ENCODE measurements at places on chromosomes 1 and 21.

DNA sequence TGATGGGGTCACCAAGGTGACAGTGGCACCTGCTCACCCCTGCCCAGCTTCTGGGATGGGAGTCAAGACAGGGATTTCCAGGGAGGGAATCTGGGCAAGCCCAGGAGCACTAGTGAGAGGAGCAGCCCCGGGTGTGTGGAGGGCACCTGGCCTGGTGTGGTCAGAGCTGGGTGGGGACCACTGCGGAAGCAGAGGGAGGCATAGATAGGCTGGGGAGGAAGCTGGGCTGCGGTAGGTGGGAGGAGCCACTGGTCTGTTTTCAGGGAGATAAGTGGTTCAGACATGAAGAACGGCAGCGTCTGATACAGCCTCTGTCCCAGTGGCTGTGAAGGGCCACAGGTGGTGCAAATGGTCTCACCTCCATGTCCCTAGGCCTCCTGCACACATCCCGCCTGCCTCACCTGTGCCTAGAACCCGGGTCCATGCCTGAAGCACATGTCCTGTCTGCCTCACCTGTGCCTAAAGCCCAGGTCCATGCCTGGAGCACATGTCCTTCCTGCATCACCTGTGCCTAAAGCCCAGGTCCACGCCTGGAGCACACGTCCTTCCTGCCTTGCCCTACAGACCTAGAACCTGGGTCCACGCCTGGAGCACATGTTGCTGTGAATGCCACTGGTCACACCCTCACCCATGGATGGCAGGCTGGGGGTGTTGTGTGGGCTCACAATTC lies 325.9 kb upstream of the AJAP1 start:
- DNase-seq: no peak

GRCh38 chr1:59671066-59671952 lies 143.4 kb upstream of the HOOK1 start:
- no peak for DNase-seq

- peak; percentile 36 for DNase-seq
Measured at GRCh38 chr1:230977761-230978490, 735 bp downstream of the TTC13 start.

DNA sequence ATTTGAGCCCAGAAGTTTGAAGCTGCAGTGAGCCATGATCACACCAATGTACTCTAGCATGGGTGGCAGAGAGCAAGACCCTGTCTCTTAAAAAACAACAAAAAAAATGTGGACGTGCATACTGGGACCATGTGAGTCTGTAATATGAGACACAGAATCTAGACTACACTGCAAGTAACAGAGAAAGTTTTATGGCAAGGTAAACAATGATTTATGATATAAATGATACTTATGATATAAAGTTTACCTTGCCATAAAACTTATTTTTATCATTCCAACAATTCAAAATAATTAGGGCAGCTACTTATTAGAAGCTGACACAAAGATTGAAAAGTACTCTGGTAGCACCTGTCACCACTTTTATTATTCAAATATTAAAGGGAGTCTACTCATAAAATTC lies 34.7 kb downstream of the WDR26 start:
- DNase-seq: no peak

- DNase-seq: no peak
Measured at GRCh38 chr1:183235503-183235902, 49.4 kb downstream of the LAMC2 start.

DNA sequence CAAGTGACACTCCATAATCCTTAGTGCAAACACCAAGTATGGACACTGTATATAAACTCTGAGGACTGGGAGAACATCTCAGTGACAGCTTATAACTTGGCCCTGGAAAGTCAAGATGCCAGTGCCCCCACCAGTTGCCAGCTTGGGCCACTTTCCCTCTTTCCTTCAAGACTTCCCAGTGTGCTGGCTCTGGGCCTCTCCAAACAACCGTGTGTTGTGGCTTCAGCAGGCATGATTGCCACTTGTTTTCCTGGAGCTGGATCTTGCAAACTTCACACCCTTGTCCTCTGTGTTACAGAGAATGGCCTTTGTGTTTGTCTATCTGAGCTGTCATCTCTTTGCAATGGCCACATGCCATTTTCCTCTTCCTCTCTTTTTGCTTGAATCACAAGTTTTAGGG lies 37.0 kb downstream of the CCDC185 start:
- no peak for DNase-seq

- DNase-seq: no peak
Measured at GRCh38 chr1:172408958-172409357, 11.5 kb upstream of the C1orf105 start.

DNA sequence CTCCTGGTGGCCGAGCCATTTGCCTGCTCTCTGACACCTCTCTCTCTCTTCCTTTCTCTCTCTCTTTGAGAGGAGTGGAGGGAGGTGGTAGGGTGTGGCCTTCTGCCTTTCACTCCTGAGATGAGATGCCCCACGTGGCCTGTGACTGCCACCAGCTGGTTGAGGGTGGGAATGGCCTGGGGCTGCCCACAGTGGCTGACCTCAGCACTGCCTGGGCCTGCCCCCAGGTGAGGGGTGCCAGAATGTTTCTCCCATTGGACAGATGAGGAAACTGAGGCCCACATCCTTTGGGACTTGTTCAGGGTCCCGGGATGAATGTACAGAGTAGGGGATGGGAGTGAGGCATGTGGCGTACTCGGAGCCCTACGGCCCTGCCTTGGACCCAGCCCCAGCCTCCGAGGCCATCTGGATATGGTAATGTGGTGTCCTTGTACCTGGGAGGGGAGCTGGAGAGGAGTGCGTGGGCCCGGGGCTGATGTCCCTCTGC lies 12.7 kb upstream of the C1orf167 start:
- DNase-seq: peak; percentile 74

DNA sequence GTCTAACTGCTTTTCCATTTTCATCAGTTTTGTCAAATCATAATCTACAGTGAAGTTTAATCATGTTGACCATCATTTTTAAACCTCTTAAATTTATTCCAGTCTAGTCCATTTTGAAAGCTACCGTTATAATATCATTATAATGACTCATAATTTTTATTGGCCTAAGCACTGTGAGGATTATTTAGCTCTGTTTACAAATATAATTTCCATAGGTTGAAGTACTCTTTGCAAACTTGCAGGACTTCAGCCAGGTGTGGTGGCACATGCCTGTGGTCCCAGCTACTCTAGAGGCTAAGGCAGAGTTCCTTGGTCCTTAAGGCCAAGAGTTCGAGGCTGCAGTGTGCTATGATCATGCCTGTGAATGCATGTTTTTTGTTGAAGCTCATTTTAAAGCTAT lies 54.3 kb downstream of the MAP3K21 start:
- no peak for DNase-seq

DNA sequence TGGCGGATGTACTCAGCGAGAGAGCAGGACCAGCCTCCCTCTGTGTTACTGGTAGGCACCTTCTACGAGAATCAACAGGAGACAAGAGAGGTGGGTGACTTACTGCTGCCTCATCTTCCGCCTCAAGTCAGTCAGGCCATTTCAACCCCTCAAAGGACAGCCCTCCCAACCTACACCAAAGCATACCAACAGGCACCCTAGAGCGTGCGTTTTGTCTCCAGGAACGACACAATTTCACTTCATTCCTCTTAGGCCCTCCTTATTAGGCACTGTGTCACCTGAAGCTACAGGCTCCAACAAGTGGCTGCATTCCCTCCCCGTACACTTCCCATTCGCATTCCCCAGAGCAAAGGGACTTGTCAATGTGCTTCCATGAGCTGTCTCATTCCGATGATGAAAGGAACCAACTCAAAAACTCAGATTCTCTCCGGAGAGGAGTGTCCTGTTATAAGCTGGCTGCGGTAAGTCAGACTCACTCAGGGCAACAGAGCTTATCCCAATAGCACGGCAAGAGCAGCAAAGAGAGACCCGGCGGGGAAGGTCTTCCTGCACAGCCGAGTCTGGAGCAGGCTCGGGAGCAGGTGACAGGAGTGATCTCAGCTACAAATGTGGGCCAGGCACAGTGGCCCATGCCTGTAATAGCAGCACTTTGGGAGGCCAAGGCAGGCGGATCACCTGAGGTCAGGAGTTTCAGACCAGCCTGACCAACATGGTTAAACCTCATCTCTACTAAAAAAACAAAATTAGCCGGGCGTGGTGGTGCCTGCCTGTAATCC lies 120.6 kb upstream of the IFFO2 start:
- no peak for DNase-seq

- no peak for DNase-seq
Measured at GRCh38 chr21:32572574-32573420, 12.5 kb downstream of the TCP10L start.

GRCh38 chr21:45866551-45866950 lies 115.0 kb upstream of the COL6A1 start:
- DNase-seq: no peak

DNA sequence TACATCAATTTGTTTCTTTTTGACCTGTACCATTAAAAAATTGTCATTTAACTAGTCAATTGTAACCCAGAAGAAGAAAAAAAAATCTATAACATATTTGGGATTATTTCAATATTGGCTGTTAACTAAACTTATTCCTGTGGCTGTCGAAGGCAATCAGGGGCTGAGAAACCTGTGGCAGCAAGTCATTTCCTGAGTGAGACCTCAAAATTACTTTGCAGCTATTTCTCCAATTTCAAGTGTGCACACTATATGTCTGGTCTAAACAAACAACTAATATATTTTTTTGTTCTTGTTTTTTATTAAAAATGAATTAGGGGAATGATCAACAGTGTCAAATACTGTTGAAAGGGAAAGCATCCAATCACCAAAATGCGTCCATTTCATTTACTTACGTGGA lies 1357.6 kb upstream of the B3GALT2 start:
- no peak for DNase-seq

- no peak for DNase-seq
Measured at GRCh38 chr1:236095705-236096520, 31.0 kb upstream of the NID1 start.

DNA sequence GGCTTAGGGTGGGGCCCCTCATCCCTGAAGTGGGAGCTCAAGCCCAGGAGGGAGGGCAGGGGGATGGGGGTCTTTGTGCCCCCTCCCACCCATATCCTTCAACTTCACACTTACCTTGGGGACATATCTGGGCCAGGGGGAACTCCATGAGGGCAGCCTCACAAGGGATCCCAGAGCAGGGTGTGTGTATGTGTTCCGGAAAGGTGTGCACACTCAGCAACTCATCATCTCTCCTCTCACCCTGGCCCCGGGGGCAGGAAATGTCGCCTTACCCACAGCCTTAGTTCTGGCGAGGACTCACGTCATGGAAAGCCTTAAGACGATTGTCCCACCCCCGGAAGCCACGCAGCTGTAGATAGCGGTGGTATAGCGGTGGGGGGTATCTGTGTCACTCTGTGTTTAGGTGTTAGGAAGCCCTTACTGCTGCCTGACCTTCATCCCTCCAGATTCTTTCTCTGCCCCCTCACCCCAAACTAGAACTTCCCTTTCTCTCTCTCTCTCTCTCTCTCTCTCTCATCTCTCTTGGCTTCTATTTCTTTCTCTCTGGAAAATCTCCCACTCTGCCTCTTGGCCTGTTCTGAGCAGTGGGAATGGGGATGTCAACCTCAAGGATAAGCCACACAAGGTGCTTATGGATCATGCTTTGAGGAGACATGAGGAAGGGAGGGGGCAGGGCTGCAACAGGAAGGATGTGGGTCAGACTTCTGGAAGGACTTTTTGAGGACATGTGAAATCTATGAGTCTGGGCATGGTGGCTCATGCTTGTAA lies at the start of gene SH2D2A:
TSS of gene SH2D2A (minus strand) at position 288 of the 768 bp plus-strand sequence. CDS start at position 148, 140 bp downstream.
- peak; percentile 66 for DNase-seq

DNA sequence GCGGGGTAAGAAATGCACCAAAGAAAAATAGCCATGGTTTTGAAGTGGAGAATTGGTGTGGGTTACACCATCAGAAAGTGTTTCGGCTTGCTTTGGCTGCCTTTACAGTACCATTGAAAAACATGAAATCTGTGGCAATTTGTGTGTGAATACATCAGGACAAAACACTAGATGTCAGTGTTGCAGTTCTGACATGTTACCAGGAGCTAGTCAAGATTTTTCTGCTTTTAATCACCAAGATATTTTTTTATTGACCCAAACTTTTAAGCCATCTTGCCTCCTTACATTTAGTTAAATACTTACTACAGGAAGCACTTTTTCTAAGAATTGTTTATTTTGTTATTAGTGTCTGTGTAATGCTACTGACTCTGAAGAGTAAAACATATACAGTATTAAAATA lies 14.3 kb downstream of the RRP15 start:
- peak; percentile 67 for DNase-seq

DNA sequence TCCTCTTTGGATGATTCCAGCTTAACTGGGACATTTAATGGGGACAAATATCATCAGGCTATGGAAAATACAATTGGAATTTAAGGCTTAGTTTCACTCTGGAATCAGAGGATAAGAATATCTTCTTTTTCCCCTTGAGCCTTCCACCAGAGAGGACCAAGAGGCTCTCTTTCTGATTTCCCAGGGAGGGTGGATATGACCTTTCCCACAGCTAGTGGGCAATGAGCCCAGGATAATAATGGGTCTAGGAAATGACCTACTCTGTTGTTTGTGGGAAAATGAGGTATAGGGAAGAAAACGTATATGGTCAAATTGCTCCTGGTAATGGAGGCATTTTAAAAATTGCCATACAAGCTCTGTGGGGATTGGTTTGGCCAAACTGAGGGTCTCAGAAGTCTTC lies 1.9 kb downstream of the OR6Y1 start:
- DNase-seq: no peak

- DNase-seq: peak; percentile 4
Measured at GRCh38 chr1:61640531-61641530, 84.1 kb downstream of the TM2D1 start.

- DNase-seq: no peak
Measured at GRCh38 chr1:172928412-172928811, 122.3 kb downstream of the TNFSF18 start.

DNA sequence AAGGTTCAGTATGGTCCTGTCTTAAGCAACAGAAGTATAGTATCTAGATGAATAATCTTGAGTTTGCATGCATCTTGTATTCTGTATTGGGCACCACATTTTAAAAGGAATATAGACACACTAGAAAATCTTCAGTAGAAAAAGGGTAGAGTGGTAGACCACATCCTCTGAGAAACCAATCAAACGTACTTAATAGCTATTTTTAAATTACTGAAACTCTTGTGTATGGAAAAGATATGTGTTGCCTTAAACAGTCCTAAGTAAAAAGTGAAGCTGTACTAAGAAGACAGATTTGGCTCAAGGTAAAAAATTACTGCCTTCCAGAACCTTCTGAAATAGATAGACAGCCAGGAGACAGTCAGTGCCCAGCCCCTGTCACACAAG lies 3.1 kb downstream of the CTXND2 start:
- DNase-seq: peak; percentile 47

- DNase-seq: no peak
Measured at GRCh38 chr1:113433184-113433583, 42.9 kb downstream of the MAGI3 start.

GRCh38 chr1:99704356-99704816 lies 58.5 kb downstream of the PALMD start:
- no peak for DNase-seq

DNA sequence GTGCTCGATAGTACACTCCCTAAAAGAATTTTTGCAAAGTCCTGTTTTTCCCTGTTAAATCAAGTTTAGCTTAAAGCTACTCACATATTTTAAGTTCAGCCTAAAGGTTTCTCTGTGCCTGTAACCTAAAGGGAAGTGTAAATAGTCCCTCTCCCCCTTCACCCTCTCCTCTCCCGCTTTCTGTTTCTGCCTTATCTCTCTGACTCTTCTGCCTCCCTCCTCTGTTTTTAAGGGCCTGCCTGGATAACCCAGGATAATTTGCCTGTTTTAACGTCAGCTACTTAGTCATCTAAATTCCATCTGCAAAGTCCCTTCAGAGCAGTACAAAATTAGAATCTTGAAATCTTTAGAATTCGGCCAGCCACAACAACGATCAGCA lies 92.6 kb downstream of the NID1 start:
- DNase-seq: peak; percentile 67
